ENCODE measurements at places on chromosomes 6 and 20.
A peak's percentile ranks its signal among the peaks of the same experiment; 100 is the strongest.

DNA sequence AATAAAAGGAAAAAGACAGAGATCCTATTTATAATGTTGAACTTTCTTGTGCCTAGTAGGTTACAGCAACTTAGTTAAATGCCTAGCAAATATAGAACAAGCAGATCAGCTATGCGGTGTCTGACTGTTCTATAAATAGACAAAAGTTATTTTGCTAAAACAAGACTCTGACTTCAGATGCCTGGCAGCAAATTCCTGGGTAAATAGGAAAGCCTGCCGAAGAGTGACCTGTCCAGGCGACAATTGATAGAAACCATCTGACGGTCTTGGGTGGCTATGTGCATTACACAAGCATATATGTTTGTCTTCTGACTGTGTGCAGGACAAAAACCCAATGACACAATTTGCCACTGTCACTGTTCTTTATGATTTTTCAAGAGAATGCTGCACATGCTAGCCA is 38.0 kb upstream of the PDE10A start:
- DNase-seq, result no peak

DNA sequence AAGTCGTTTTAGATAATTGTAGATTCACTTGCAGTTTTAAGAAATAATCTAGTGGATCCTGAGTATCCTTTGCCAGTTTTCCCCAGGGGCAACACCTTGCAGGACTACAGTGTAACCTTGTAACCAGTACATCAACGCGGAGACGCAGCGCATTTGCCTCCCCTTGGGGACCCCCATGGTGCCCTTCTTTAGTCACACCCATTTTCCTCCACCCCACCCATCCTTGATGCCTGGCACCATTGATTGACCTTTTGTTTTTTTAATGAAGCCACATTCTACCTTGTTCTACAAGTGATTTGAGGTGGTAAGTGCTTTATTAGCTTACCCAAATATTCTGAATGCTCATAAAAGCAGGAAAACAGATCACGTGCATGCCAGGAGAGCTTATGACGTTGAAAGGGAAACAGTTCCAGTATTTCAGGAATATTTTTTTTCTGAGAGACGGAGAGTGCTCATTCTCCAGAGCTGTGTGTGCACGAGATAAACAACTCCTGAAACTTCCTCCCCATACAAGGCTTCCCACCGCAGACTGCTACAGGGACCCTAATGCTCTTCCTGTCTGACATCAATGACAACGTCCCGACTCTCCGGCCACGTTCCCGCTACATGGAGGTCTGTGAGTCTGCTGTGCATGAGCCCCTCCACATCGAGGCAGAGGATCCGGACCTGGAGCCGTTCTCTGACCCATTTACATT is 35.7 kb downstream of the CDH26 start:
- DNase-seq, result no peak

DNA sequence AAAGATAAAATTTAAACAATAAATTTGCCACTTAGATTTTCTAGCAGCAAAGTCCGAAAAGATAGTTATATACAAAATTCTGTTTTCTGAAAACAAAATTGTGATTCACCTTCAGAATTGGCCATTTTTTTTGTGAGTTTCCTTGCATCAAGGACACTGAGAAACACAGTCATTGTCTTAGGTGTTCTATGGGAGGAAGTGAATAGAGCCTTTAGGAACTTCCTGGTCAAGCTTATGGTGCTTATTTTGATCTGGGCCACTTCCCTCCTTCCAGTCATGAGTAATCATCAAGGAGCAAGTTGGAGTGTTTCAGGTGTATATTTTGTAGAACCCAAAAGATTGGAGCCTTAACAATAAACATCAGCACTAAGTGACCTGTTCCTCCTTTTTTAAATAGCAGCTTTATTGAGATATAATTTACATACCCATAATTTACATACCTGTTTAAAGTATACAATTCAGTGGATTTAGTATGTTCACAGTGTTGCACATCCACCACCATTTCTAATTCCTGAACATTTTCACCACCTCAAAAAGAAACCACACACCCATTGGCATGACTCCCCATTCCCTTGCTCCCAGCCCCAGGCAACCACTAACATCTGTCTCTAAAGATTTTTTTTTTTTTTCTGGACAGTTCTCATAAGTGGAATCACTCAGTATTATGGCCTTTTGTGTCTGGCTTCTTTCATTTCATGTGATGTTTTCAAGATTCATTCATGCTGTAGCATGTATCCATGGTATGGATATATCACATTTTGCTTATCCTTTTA is 17.6 kb downstream of the TMEM74B start:
- DNase-seq, result no peak

GRCh38 chr6:158086504-158087223 is 81.4 kb downstream of the SERAC1 start:
- peak; percentile 71 for DNase-seq

DNA sequence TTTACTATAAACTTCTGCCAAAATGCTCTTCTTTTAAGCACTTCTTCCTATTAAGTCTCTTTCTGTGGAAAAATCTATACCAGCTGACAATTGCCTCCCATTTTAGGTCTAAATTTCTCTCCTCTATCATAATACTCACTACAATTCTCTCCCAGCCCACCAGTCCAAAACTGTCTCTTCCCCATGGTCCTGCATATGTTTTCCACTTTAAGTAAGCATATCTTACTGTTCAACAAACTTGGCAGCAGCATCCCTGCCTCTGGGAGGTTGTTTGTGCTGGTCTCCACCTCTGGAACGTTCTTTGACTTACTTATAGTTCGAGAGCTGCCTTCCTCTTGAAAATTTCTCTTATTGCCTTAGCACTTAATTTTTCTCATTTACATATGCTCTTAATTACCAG is 180.5 kb downstream of the COL12A1 start:
- no peak for DNase-seq

GRCh38 chr6:52545406-52546119 is 31.3 kb downstream of the TRAM2 start:
- DNase-seq, result no peak

GRCh38 chr6:146545581-146545980 is 1.9 kb downstream of the RAB32 start:
- DNase-seq, result no peak

DNA sequence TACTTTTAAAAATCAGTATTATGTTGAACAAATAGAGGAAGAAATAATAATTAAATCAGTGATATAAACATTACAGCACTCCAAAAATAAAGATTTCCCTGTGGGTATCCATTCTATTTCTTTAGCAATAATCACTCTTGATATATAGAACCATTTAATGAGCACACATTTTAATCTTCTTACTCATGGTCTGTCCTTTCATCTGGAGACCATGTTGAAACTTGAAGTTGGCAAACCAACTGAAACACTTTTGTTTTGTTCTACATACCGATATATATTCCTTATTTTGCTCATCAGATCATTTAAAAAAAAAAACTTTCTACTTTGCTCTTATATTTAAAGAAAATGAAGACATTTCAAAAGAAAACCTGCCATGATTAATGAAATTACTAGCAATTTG is 13.4 kb downstream of the C6orf58 start:
- no peak for DNase-seq

DNA sequence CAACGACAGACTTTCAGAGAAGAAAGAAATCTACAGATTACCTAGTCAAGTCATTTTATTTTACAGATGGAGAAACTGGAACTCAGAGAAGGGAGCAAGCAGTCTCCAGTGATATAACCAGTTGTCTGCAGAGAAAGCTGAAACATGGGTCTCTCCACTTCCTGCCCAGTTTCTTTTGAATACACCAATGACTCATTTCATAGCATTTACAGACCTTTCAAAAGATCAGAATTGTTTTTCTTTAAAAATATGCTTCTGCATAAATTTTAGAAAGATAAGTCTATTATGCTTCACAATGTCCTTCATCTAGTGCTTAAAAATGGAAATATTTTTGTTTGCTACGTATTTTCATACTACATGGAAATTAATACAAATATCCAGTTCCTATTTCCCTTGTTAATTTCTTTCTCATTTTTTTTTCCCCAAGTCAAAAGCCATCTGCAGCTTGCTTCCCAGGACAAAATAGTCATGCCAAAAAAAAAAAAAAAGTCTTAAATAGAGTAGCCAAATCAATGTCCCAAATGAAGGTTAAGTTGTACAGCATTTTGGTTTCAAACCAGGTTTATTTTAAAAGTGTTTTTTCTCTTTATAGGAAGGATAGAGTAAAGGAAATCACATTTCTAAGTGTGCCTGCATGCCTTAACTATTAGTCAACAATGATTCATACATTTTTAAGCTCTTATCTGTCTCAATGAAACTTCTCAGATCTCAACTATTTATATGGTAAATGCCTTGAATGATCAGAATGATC is 36.9 kb downstream of the ARHGAP18 start:
- DNase-seq, result no peak

GRCh38 chr6:41077536-41077935 is 4.8 kb downstream of the NFYA start:
- DNase-seq, result no peak

DNA sequence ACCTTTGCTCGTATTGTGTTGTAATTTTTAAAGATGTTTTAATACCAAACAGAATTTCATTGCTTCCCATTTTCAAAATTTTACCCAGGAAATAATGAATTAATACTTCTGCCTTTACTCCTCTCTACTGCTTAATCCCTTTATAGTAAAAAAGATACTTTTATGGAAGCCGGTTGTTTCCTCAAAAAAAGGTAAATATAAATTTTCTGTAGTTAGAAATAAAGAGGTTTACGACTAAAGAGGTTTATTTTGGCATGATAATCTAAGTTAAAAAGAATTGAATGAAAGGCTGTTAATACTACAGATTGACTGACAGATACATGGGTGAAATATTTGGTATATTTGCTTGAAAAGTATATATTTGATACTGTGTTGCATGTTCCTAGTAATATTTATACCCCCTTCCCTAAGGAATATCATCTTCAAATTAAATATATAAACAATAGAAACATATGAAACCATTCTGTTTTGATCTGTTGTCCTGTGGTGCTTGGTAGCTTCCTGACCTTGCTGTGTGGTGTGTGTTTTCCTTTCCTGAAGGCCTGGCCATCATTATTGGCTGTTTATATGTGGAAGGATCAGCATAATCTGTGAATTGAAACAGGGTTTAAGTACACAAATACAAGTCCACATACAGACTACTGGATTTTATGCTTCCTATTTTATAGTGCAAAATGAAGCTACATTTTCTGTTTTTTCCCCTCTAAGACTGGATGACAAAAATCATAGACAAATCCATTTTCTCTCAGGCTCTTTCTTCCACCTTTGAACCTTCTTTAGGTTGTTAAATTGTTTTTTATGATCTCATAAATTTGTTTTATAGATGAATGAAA is 2.3 kb downstream of the LIN28B start:
- no peak for DNase-seq

DNA sequence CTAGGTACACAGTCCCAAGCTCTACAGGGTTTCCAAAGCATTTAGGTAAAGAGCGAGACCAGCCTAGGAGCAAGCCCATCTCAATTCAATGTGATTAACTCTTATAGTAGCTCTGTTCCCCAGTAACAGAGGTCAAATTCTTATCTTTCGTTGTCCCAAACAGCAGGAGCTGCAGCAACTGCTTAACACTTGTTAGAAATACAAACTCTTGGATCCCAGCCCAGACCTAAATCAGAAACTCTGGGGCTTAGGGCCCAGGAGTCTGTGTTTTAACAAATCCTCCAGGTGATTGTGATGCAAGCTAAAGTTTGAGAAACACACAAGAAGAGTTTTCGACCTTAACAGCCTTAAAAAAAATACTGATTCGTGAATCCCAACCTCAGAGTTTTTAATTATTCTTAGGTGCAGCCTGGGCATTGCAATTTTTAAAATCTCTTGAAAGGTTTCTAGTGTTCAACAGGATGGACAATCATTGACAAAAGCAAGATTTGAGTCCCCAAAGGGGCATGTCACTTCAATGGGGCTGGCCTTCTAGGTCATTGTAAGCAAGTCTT is 127.4 kb upstream of the HCRTR2 start:
- no peak for DNase-seq

DNA sequence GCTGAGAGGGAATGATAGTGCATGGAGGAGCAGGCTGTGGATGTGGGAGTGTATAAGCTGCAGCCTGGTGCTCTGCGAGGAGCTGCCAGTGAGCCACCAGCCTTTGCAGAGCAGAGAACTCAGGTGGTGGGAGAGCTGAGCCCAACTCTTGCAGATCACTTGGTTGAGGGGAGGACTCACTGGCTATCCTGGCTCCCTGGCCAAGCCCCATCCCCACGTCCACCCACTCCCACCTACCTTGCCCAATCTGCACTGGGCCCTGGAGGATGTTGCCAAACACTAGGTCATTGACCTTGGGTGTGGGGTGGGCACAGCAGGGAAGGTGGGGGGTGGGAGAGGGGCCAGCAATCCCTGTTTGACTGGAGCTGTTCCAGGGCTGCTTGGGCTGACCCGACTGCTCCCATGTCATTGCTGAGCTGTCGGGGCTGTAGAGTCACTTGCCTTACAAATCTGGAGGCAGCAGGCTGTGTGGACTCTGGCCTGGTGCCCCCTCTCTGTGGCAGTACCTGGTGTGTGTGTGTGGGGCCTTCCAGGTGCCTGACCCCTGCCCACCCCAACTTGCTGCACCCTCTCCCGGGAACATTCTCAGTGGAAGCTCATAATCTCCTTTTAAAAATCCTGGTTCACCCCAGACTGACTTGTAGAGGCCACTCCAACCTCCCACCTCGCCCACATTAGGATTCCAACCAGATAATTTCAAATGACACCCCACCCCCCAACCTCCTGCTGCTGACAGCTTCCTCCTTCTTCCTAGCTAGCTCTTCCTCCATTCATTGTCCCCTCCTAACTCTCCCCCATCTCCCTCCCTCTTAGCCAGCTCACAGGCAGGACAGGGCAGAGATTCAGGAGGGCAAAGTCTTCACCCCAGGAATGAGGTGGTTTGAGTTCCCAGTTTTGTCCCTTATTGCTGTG is 162.3 kb downstream of the MRPL14 start:
- no peak for DNase-seq

DNA sequence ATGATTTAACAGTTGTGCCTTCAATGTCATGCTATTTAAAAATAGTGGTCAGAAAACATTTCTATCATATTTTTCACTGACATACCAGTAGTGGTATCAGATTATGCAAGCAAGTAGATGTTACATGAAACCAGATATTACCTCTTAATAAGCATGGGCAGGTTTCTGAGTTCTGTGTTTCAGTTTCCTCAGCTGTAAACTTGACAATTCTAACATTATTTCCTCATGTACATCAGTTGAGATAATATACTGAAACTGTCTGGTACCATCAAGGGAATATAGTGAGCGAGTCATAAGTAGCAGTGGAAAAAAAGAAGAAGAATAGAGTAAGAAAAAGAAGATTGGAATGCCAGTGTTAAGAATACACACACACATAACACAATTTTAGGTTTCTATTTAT is 477.9 kb upstream of the MANEA start:
- no peak for DNase-seq

GRCh38 chr6:82954937-82955577 is 110.6 kb downstream of the UBE3D start:
- DNase-seq, result no peak
